ENCODE measurements at places on chromosomes 1 and 21.

GRCh38 chr1:185546029-185546428 is 188.2 kb upstream of the HMCN1 start:
- DNase-seq: no peak

DNA sequence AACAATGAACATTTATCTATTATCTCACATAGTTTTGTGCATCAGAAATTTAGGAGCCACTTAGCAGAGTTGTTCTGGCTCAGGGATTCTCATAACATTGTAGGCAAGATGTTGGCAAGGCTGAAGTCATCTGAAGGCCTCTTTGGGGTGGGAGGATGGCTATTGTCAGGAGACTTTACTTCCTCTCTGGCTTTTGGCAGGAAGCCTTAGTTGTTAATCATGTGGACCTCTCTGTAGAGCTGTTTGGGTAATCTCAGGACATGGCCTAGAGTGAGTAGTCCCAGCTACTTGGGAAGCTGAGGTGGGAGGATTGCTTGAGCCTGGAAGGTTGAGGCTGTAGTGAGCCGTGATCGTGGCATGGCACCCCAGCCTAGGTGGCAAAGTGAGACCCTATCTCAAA is 40.2 kb downstream of the RASAL2 start:
- DNase-seq: no peak

GRCh38 chr1:46667782-46668760 is at the start of gene ATPAF1:
ATPAF1 (minus strand) TSS chr1:46668364; CDS start chr1:46668322, 42 bp downstream.
- peak; percentile 69 for DNase-seq

DNA sequence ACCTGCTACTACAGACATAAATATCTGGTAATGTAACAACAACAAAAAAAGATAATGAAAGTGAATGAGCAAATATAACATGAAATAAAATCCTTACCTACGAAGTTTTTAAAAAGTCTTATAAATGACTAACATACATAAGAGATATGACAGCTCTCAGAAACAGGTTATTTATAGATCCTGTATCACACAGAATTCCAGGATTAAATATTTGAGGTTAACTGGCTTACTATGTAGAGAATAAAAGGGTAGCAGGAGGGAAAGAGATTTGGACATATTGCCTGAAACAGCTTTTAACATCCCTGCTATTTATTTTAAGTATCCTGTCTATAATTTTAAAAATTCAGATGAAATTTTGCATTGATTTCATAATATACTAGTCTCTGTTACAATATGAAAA is 16.3 kb downstream of the MYSM1 start:
- no peak for DNase-seq

DNA sequence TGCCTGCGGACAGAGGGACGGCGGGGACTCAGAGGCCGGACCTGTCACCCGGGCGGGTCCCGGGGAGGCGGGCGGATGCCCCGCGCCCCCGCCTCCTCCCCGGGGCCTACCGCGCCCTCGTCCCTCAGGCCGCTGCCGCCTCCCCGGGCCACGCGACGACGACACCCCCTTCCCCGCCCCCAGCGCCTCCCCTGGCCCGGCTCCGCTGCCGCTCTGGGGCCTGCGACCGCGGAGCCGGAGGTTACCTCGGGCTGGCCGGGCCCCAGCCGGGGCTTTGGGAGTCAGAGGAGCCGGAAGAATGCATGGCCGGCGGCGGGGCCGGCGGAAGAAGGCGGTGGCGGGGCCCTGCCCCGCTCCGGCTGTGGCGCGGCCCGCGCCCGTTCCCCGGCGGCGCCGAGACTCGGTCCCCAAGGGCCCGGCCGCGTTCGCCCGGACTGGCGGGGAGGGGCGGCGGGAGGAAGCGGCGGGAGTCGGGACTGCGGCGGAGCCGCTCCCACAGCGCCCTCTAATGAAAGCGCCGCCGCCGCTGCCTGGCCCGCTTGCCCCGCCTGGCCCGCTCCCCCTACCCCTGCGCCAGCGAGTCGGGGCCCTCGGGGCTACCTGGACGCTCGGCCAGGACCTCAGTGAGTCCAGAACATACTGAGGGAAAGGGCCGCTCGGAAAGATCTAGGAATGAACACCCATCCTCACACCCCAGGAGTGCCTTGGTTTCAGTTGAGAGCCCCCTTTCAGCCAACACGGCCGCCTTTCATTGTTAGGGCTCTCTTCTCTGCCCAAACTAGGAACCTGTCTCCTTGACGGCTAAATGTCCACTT is at the start of gene LPGAT1:
Gene LPGAT1 (minus strand): TSS at position 436 of the 815 bp plus-strand sequence. CDS start 1,467 bp downstream, outside the sequence.
- peak; percentile 59 for DNase-seq

GRCh38 chr1:200488375-200489165 is 78.7 kb upstream of the ZNF281 start:
- no peak for DNase-seq

DNA sequence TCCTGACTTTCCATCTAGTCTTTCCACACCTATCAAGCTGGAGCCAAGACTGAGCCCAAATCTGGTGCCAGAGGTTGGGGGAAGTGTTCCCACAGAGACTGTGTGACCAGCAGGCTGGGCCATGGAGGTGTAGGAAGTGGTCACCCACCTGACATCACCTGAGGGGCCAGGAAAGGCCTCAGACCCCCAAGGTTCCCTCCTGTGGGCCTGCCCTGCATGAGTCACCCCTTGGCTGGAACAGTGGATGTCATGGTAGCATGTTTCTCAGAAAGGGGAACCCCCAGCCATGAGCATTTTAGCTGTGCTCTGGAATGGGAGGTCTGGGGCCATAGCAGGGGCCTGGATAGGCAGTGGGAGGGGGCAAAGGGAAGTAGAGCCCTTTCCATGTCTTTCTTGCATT is 5.7 kb upstream of the TNFRSF8 start:
- no peak for DNase-seq

- DNase-seq: no peak
Observed at GRCh38 chr1:219492717-219493116, 120.2 kb downstream of the ZC3H11B start.

Data from GM18507 (cell line).